ENCODE measurements at places on chromosomes 4 and X.

DNA sequence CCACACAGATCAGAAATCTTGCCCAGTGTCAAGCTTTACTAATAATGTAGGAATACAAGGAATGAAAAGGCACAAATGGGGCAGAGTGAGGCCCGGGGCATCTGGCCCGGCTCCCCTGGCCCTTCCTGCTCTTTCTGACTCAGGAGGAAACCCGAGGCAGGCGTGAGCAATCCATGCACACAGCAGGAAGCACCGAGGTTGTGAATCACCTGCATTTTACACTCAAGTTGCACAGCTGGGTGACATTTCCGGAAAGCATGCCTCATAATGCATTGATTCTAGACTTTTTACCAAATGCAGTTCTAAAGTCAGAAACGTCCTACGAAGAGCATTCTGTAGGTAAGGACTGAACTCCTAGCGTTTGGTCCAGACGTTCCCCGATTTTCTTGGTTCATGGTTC, 38.9 kb downstream of the PRIMPOL start:
- DNase-seq: no peak

DNA sequence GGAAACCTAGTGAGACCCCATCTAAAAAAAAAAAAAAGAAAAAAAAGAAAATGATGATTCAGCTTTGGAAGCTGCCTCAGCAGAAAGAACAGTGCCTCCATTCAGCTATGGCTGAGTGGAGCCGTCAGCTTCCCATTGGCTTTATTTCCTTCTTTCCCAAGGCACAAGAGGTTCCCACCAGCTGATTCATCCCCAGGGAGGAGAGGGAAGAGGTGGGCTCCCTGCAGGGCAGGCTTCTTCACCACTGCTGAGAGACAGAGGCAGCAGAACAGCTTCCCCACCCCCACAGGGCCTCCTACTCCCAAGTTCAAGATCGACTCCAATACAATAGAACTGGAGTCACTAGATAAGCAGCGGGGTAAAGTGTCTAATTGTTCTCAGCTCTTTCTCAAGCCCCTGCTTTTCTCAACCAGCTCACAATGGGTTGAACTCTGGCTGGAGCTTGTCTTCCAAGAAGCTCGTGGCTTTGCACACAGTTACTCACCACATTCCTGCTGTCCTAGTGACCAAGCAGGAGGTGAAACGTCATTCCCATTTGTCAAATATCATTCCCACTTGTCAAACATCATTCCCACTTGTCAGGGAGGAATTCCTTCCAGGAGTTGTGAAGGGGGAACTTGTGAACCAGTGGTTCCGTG, 47.8 kb downstream of the FHDC1 start:
- DNase-seq: no peak

DNA sequence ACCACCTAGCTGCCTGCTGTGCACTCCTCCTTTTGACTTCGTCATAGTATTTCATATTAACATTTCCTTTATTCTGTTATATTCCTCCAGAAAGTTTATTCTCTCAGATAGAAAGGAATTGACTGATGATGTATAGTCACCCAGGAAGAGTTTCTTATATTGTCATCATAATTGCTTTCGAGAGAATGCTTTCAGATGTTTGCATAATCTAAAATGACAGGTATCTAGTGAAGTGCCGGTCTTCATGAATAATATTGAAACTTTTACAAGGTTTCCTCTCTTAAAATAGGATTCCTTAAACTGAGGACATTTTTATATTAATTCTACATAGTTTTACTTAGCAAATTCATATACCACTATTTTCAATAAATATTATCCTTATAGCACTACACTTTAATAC, 10.1 kb downstream of the SEC24D start:
- DNase-seq: no peak

DNA sequence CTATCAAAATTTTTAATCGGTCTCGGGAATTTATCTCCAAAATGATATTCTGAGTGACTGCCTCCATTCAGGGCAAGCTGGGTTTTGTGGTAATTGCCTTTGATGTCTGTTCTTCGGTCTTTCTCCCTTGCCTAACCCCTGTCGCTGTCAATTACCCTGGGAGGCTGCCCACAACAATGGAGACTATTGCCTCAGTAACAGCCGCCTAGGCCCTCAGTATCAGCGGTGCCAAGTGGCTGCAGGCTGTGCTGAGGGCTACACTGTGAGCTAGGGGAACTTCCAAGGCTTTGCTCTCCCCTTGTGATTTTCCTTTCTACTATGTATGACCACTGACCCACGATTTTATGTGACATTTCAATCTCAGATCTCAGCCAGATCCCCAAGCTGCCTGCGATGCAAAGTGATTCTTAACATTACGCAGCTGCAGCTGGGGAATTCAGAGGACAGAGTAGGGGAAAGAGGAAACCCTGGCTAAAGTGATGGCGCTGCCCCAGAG, 36.3 kb upstream of the REST start:
- DNase-seq: no peak

- no peak for DNase-seq
Observed at GRCh38 chr4:155960522-155960921, 6.9 kb upstream of the CTSO start.

Measured in upper lobe of left lung (tissue), 6 donors.